Stimulated activated CD8-positive, alpha-beta memory T cell treated with anti-CD3 and anti-CD28 coated beads, Interleukin-2, amount 100 ng/mL, for 1 hour (primary cell): ENCODE measurements at places on chromosomes 3 and 15.

GRCh38 chr3:19688767-19689166 is 245.2 kb downstream of the EFHB start:
- no peak for DNase-seq

GRCh38 chr3:111541911-111542483 is at the start of gene CD96:
CD96 (plus strand) TSS chr3:111542197; CDS start chr3:111542249, 52 bp downstream.
- peak; percentile 37 for DNase-seq

- DNase-seq = no peak
Observed at GRCh38 chr3:150098621-150099020, 127.9 kb upstream of the PFN2 start.

DNA sequence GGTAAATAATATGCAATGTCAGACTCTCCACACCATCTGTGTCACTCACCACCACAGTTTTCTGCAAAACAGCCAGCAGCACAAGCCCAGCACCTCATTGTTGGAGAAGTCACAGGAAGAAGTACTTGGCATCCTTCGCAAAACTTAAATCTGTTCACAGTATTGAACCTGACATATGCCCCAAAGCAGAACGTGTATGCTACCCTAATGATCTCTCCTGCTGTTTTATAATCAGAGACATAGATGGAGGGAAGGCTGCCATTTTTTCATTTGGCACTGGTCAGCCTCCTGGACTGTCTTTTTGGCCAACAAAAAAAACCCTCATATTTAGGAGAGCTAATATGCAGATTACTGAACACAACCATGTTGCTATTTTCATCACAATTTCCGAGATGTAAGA is 1272.9 kb downstream of the ROBO1 start:
- DNase-seq = no peak

DNA sequence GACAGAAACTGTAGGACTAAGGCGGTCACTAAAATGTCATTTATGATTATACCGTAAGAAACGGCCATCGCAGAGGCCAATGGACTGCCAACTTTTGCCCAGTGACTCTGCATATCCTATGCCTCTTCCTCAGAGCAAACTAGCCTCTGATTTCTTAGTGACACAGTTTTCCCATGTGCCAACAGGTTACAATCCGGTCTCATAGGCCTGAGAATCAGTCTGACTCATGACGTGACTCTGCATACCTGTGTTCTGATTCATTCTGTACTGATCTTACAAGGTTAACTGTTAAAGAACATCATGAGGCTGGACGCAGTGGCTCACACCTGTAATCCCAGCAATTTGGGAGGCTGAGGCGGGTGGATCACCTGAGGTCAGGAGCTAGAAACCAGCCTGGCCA is 17.8 kb downstream of the RUBCN start:
- no peak for DNase-seq

GRCh38 chr3:126034481-126035361 is 49.2 kb downstream of the SLC41A3 start:
- no peak for DNase-seq

- no peak for DNase-seq
Observed at GRCh38 chr3:98027085-98027446, 8.0 kb downstream of the GABRR3 start.

DNA sequence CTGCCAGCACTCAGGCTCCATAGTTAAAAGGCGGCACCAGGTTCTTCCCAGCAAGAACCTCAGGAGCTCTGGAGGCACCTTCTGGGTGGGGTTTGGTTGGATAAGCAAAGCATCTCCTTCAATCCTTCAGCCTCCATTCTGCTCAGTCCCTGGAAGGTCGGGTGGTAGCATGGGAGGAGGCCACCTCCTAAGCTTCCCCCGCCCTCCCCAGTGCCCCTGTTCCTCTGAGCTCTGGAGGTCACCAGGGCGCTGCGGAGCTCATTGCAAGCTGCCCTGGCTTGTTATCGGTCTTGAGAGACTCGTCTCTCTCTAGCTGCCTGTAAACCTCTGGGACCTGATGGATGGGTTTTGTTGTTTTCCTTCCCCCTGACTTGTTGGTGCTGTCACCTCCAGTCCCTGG is 124.8 kb downstream of the RPLP1 start:
- DNase-seq = no peak

DNA sequence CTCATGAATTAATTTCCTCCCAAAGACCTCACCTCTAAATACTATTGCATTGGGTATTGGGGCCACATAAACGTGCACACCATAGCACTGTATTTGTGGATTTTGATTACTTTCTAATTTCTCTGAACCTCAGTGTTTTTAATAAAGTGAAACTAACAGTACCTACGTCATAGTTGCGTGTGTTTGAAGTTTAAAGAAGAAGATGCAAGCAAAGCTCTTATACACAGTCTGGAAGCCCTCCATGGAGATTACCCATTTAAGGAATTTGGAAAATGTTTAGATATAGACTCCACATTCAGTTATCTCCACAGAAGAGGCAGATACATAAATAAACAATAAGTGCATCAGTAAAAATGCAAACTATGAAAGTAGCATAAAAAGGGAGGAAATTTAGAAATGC is 581.1 kb upstream of the GBE1 start:
- DNase-seq = no peak

- no peak for DNase-seq
Observed at GRCh38 chr15:29859293-29859692, 37.0 kb upstream of the TJP1 start.

- DNase-seq = no peak
Observed at GRCh38 chr3:142888099-142888480, 793 bp downstream of the PCOLCE2 start.

GRCh38 chr3:50230104-50230793 is 5.8 kb upstream of the GNAI2 start:
- DNase-seq = no peak

DNA sequence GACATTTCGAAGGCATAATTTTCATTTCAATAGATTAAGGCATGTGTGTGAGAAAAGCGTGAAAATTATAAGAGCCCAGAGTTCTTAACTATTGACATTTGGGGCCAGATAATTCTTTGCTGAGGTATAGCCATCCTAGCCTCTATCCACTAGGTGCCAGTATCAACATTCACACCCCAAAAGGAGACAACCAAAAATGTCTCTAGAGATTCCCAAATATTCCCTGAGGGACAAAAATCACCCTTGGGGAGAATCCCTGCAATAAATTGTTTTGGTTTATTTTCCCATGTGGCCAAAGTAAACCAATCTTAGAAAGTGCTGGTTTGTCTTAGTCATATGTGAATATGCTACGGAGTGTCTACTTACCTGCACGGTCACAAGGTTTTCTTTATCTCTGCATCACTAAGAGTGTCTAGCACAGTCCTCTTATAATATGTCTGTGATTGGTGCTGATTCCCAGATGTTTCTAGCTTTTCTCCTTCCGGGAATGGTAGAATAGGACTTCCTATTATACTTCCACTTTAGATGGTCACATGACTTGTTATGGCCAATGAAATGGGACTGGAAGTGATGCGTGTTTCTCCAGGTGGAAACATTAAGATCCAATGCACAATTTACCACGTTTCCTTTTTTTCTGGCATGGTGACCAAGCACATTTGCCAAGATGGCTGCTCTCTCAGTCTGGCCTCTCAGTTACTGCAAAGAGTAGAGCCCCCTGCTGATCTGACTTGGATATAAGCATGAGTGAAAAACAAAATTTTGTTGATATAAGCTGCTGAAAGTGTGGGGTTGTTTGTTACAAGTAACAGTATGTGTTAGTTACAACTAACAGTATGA is 8.0 kb upstream of the KBTBD8 start:
- DNase-seq = no peak

DNA sequence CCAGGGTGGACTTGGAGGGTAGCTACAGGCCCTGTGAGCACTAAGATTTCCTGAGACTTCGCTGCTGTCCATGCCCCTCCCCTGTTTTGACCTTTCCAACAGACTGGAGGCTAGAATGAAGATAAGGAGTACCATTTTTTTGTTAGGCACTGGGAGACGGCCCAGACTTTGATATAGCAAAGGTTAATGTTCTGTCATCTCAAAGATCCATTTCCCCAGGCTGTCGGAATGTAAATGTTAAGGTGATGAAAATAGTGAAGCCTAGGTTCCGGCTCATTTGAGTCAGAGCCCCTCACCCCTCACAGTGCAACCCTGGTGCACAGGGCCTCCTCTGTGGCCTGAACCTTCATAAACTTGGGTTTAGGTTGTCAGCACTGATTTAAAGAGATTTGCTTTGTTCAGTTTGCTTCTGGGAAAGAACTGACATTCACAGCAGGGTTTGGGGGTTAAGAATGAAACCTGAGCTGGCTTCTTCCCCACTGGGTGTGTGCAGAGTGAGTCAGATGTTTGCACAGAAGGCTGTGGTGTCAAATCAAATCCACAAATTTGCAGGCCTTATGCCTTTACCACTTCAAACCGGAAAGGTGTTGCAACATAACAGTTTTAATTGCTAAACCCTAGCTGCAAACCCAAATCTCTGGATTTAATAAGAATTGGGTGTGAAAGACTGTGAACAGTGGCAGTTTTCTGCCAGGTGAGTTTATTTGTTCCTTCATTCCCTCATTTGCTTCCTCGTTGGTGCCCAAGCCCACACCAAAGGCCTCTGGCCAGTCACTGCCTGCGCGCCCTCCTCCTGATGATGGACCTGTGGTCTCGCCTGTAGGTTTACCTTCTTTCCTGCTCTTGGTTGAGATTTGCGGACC is 20.6 kb upstream of the KCTD6 start:
- no peak for DNase-seq

GRCh38 chr15:44802336-44802735 is 66.0 kb downstream of the TRIM69 start:
- DNase-seq = no peak

DNA sequence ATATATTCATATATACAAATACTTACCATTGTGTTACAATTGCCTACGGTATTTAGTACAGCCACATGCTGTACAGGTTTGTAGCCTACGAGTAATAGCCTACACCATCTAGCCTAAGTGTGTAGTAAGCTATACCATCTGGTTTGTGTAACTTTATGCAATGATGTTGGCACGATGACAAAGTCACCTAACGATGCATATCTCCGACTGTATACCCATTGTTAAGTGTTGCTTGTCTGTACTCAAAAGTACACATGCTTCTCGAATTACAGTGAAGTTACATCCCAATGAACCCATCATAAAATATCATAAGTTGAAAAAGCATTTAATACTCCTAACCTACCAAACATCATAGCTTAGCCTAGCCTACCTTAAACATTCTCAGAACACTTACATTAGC is 327.1 kb downstream of the KBTBD8 start:
- no peak for DNase-seq

DNA sequence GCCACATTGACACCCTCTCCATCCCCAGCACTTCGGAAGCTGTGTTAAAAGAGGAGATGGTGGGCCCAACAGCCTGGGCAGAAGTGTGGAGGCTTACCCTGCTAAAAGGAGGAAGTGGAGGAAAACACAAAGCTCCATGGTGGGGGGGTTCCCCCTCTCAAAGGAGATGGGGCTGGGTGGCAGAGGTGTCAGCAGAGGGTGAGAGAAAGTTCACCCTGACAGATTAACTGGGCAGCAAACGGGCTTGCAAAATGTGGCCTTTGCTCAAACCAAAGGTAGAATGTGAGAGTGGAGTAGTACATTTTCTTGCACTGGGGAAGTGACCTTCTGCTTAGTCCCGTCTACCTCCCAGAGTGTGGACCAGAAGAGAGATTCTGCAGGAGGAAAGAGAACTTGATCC is 44.7 kb downstream of the MYO1E start:
- DNase-seq = no peak

DNA sequence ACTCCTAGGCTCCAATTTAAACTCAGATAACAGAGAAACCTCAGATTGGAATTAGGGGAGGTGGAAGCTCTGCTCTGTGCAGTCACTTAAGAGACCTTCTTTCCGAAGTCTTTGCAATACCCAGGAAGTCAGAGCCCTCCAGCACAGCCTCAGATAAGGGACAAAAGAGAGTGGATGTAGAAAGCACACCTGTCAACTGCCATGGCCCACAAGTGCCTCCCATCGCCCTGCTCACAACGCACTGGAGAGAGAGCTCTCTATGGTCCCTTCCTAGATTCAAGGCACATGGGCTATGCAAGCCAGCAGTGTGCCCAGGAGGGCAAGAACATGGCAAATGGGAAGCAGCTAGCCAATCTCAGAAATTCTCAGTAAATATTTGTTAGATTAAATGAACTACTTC is 47.3 kb upstream of the TBL1XR1 start:
- no peak for DNase-seq

DNA sequence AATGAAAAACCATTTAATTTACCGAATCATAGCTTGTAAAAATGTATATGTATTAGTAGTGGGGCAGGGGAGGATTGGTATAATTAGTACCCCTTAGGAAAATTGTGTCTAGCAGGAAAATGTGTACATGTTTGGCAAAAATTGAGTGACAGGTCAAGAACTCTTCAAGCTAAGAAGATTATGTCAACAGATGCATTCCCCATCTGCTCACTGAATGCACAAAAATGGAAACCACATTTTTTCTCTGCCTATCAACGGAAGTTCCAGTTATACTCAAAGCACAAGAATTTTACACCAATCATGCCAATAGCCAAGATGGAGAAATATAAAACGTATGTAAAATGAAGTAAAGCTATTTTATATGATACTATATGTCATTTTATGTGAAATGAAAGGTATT is 377.8 kb downstream of the KCNH8 start:
- no peak for DNase-seq

DNA sequence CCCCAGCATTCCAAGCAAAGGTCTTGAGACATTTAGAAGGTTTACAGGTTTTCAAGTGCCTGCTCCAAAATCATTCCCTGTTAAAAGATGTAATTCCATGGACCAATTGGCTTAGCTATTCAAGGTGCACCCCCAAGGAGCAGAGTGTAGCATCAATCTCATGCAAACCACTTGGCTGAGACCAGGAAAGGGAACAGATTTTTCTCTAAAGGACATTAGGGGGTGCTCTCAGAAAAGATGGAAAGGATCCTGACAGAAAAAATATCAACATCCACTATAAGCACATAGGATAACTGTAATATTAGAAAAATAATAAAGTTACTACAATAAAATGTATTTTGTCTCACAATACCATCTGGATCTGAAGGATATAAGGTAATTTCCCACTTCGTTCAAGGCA is 328.0 kb upstream of the CDIN1 start:
- DNase-seq = no peak

- no peak for DNase-seq
Observed at GRCh38 chr15:61159901-61160300, 69.2 kb downstream of the RORA start.

DNA sequence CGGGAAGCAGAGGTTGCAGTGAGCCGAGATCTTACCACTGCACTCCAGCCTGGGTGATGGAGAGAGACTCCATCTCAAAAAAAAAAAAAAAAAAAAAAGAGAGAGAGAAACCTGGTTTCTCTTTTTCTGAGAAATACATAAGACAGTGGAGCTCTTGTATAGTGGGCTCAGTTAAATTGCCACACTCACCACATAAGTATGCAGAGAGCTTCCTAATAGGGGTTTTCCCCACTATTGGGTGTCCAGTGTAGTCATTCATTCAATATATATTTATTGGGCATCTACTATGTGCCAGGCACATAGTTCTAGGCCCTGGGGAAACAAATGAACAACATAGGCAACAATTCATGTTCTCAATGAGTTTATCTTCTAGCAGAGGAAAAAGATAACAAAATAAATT is 48.9 kb upstream of the FMN1 start:
- DNase-seq = no peak

- no peak for DNase-seq
Observed at GRCh38 chr3:123155471-123156011, 46.2 kb upstream of the SEC22A start.
